ENCODE measurements at places on chromosomes 11 and 22. TPM values are rescaled to one million over a fixed set of nuclear protein-coding genes. Genes with fewer than 3 reads are reported as not detected.

TRAF6 gene
- total RNA-seq = 6.9 TPM

CRKL gene
- 72.9 TPM for total RNA-seq

OR51E1 gene
- not detected for total RNA-seq

CDKN1C gene
- total RNA-seq = 9.5 TPM

KLHDC7B gene
- 0.26 TPM for total RNA-seq

CBLIF gene
- not detected for total RNA-seq

HTATIP2 gene
- total RNA-seq = 84.5 TPM

DNA sequence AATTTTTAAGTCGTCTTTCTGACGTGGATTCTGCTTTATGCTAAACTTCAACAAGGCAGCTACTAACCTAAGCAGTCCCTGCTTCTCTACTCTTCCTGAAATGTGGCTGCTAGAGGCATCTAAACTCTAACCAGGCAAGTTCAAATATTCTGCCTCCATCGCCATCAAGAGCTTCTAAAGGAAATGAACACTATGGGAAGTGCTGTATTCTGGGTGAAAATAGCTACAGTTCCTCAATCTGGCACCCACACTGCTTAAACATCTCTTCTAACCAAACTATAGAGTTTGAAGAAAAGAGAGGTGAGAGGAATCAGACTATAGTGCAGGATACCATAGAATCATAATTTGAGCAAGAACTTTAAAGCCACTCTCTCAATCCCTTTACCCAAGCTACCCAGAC lies 6.3 kb downstream of the NRIP3 start:
- DNase-seq = no peak

- DNase-seq = peak; percentile 87
Observed at GRCh38 chr11:24391167-24391566, 105.7 kb upstream of the LUZP2 start.

DNA sequence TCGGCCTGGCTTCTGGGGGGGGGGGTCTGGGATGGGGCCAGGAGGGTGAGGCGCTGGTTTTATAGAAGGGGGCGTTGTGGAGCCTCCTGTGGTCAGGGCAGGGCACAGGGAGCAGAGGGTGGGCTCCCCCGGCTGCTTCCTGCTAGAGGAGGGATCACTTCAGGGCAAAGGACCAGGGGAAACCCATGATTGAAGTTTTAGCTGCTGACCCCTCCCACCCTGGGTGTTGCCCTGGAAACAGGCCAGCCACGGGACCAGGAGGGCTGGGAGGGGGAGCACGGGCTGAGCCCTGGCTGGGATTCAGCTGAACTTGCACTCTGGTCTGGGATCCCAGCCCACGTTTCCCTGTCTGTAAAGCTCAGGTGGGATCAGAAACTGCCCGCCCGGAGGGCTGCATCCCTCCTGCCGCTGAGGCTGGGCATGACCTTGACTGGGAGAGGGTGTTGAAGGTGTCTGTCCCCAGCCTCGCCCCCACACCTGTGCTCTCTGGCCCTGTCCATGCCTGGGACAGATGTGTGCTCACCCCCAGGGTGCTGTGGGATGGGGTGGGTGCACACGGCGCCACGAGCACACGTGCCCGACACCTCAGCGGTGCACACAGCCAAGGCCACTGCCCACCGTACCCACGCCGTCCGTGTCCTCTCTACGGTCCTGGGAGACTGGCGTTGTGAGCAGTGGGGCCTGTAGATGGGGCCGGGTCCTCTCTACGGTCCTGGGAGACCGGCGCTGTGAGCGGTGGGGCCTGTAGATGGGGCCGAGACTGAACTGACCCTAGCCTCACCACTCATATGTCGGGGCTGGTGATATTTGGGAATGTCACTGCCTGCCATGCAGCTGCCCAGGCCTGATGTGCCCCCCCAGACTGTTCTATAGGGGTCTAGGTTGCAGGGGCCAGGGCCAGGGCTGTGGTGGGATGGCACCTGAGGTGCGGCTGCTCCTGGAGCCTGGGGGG lies 2.3 kb downstream of the TSPAN4 start:
- no peak for DNase-seq

DNA sequence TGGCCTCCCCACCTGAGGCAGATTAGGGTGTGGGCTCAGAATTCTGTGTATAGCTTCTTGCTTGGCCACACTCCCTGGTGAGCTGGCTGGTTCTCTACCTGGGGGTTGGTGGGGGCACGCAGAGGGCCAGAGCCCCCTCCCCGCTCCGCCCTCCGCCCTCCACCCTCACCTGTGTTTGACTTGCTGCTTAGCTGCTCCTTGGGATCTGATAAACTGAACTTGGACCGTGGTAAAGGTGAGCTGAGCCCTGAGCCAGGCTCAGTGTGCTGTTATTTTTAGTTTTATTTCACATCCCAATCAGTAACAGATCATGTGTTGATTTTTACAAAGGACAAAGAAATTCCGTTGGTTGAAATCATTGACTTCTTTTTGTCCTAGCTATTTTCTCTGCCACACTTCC lies 2.0 kb downstream of the OVOL1 start:
- DNase-seq = no peak

DNA sequence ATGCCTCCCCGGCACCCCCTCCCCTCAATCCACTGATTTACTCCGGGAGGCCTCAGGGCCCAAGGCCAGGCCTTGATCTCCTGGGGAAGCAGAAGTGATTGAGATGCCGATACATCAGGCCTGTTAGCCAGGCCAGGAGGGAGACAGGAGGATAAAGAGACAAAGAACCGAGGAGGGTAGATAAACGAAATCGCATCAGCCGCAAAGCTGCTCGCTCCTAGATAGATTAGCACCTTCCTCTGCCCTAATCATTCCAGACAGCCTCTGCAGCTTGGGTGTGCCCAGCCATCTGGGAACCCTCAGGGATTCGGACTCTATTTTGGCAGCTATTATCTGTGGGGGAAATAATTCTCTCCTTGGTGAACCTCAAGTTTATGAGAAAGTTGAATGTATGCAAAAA lies 121.2 kb downstream of the ABTB2 start:
- no peak for DNase-seq

- DNase-seq = no peak
Observed at GRCh38 chr22:45889539-45890350, 87.2 kb downstream of the WNT7B start.

DNA sequence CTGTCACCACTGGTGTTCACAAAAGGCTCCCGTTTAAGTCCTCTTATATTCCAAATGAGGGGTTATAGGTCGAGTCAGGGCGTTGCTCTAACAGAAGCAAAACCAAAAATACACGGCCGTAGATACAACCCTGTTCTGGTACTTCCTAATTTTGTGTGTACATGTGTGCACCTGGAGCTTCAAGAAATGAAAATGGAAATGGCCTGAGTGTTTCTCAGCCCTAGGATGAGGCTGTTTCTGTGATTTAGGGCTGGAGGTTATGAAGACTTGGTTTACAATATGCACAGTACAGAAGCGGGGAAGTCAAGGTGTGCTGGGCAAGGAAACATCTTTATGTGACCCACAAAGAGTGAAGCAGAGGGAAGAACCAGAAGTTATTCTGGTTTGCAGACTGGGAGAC lies 110.4 kb upstream of the OR4B1 start:
- no peak for DNase-seq

- peak; percentile 89 for DNase-seq
Observed at GRCh38 chr11:3378426-3379423, at the start of gene ZNF195. ZNF195 (minus strand) TSS chr11:3379146; CDS start chr11:3379040, 106 bp downstream.

- DNase-seq = no peak
Observed at GRCh38 chr22:46240073-46240472, 10.0 kb downstream of the CDPF1 start.

DNA sequence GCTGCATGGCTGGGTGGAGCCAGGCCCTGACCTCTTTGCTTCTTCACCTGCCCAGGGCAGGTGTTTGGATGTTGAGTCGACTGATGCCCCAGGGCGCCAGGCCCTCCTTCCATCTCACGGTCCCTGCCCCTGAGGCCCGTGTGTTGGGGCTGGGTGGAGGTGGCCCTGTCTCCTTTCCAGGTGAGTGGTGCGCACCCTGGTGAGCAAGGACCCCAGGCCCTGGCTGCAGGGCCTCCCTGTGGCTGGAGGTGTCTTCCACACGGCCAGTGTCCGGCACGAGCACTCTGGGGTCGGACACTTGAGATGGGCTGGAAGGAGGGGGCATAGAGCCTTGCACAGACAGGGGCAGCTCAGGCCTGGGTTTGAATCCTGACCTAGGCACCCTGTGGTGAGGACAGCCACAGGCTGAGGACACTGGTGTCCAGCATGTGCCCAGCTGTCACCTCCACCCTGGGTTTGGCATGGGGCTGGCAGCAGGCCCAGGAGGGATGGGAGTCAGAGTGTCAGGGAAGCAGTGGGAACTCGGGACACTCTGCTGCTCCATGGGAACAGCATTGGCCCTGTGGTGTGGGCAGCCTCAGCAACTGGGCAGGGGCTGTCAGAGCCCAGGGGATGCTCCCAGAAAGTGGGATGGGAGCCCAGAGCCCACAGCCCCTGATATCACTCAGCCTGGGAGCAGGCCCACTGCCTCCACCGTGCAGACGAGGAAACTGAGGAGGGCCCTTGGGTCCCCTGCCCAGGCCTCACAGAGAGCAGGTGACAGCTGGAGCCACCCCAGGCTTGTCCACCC lies 37.1 kb upstream of the CCDC188 start:
- DNase-seq = no peak

GRCh38 chr11:2989006-2989405 lies 3.1 kb downstream of the NAP1L4 start:
- no peak for DNase-seq

- no peak for DNase-seq
Observed at GRCh38 chr11:403021-403760, 9.2 kb downstream of the PKP3 start.

DNA sequence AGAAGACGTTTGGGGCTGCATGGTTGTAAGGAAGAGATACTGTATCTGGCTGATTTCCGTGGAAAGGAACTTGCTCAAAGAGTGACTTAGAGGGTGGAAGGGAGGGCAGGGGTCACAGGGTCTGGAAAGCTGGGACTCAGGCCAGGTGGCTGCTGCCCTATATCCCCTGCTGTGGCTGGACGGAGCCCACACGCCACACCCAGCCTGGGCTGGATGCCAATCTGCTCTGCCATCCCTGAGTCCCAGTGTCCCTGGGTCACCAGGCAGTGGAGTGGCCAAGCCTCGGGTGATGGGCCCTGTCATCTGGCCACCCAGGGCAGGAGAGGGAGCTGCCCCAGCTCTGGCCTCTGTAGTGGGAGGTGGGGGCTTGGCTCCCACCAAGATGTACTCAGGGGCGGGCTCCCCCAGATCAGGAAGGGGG lies 26.5 kb upstream of the KRTAP5-7 start:
- no peak for DNase-seq

DNA sequence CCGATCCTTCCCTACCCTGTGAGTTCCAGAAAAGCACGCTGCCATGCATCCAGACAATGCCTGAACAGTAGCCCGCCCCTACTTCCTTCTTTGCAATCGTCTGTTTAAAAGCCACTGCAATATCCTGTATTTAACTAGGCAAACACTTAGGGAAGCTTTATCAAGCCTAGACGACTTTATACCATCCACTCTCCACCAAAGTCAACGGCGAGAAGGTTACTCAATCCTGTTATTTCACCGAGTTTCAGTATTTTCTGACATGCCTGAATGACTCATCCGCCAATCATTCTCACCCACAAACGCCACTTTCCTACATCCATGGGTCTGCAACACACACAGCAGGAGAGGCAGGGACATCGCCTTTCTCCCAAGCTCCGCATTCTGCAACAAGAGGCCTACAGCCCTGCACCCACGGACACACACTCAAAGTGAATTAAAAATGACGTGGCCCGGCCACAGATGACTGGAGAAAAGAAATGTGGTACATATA lies 9.3 kb downstream of the CELSR1 start:
- peak; percentile 99 for DNase-seq

DNA sequence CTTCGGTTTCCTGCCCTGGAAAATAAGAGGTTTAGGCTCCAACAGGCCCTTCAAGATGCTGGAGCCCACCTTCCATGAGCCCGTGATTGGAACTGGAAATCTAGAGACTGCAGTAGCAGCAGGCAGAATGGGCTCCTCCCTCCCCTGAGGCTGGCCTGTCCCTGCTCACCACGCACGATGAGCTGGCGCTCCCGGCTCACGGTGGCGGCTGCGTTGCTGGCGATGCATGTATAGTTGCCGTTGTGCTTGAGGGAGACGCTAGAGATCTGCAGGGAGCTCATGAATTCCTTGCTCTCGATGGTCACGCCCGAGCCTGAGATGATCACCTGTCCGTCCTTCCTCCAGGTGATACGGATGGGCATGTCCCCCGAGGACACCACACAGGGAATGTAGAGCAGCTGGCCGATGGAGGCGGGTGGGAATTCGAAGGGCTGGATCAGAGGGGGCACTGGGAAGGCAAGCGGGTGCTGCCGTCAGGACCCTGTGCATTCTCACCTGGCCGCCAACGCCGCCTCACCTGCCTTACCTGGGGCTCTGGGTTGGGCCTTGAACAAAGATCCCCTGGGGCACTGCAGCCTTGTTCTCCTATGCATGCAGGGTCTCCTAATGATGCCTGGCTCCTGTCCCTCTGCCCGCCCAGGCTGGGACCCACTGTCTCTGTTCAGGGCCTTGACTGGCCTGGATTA lies 177.8 kb downstream of the CEP164 start:
- no peak for DNase-seq

- DNase-seq = no peak
Observed at GRCh38 chr11:28770806-28771205, 662.6 kb downstream of the METTL15 start.

DNA sequence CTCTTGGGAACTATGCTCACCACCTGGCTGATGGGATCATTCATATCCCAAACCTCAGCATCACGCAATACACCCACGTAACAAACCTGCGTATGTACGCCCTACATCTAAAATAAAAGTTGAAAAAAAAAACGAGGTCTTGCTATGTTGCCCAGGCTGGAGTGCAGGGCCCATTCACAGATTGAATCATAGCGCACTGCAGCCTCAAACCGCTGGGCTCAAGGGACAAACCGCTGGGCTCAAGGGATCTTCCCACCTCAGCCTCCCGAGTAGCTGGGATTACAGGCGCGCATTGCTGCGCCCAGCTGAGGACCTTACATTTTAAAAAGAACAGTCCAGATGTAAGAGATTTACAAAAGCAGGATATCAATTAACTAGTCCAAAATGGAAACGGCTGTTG lies 41.9 kb upstream of the EMID1 start:
- no peak for DNase-seq

GRCh38 chr11:3944198-3944597 lies 88.7 kb downstream of the STIM1 start:
- DNase-seq = no peak

- no peak for DNase-seq
Observed at GRCh38 chr11:106092446-106092845, 15.0 kb downstream of the AASDHPPT start.

DNA sequence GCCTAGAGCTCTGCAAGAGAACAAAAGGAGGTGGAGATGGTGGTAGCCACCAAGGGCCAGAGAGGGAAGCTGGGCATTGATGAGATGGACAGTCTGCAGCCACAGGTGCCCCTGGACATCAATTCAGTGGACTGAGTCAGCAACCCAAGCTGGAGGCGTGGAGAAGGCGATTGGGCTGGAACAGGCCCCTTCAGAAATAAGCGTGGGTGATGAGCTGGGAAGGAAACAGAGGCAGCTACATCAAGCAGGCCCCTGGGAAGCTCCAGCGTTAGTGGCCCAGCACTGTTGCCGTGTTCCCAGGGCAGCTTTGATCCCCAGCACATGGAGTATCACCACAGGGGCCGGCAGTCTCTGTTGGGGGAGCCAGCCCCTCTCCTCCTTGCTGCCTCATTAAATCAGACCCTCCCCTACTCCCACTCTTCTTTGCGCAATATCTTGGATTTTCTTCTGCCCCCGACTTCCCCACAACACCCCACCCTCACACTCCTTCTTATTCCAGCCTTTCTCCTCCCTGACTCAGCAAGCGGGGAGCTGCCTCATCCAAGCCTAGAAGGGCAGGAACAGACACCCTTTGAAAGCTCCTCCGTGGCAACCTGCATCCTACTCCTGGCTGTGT lies 31.7 kb upstream of the OAF start:
- DNase-seq = no peak

Data from bronchial epithelial cell (primary cell).